Osteocyte (in vitro differentiated cells): ENCODE measurements at places on chromosomes 7 and 10.

DNA sequence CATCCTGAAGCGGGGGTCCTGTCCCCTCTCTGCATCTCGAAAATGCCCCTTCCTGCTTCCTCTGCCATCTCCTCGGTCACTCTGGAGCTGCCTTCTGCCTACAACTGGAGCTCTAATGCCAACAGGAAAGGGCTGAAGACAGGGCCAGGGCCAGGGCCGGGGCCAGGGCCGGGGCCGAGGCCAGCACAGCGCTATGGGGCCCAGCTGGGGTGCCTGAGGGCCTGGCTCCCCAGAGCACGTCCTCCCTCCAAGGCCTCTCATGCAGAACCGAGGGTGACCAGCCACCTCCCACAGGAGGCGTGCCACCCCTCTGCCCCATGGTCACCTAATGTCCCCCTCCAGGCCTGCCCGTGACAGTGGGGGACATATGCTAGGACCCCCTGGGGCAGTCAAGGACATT lies 155.7 kb downstream of the PRKAG2 start:
- no peaks in the 10 kb centered on the region for H3K27me3 ChIP-seq
- no peak overlapping the region for H3K27ac ChIP-seq
- no peak overlapping the region for H3K4me3 ChIP-seq
- no peaks in the 10 kb centered on the region for H3K36me3 ChIP-seq
- DNase-seq: no peak

GRCh38 chr10:70135684-70136083 lies 3.1 kb upstream of the AIFM2 start:
- H3K4me3 ChIP-seq: no peak overlapping the region
- H3K27ac ChIP-seq: no peak overlapping the region
- no peak for DNase-seq
- H3K36me3 ChIP-seq: peaks cover 13% of the 10 kb centered on the region

DNA sequence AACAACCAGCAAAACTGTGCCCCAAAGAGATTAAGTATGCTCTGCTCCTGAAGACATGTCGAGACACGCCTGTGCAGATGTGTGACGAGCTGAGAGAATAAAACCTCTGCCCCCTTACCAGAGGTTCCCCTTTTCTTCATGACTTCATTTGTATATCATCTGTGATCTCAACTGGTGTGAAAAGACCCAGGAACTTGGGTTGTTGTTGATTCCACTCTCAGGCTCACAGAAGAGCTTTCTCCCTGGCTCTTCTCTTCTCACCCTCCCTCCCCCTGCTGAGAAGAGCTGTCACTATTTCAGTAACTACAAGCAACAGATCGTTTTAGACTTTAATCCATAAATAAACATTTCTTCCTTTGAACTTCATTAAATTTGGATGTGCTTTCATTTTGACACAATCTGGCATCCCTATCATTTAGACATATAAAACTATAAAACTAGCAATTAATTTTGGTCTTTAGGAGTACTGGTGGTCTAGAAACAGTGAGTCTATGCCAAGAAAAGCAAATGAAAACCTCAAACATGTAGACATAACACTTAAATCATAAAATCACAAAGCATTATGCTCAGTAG lies 179.3 kb upstream of the FZD8 start:
- H3K27ac ChIP-seq: no peak overlapping the region
- H3K4me3 ChIP-seq: no peak overlapping the region
- peaks cover 17% of the 10 kb centered on the region for H3K27me3 ChIP-seq
- DNase-seq: no peak

DNA sequence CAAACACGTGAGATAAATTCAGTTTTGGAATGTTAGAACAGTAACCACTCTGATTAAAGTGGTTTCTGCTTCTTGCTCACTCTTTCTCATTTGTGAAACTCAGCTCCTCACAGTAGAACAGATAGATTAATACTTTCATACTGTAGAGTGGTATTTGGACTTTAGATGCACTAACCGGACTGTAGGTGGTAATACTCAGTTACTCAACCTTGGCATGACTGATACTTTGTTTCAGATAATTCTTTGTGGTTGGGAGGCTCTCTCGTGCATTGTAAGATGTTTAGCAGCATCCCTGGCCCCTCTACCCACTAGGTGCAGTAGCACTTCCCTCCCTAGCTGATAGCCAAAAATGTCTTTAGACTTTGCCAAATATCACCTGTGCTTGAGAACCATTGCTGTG lies 37.6 kb downstream of the MCU start:
- H3K36me3 ChIP-seq: no peaks in the 10 kb centered on the region
- H3K4me3 ChIP-seq: no peak overlapping the region
- DNase-seq: no peak
- no peaks in the 10 kb centered on the region for H3K27me3 ChIP-seq

DNA sequence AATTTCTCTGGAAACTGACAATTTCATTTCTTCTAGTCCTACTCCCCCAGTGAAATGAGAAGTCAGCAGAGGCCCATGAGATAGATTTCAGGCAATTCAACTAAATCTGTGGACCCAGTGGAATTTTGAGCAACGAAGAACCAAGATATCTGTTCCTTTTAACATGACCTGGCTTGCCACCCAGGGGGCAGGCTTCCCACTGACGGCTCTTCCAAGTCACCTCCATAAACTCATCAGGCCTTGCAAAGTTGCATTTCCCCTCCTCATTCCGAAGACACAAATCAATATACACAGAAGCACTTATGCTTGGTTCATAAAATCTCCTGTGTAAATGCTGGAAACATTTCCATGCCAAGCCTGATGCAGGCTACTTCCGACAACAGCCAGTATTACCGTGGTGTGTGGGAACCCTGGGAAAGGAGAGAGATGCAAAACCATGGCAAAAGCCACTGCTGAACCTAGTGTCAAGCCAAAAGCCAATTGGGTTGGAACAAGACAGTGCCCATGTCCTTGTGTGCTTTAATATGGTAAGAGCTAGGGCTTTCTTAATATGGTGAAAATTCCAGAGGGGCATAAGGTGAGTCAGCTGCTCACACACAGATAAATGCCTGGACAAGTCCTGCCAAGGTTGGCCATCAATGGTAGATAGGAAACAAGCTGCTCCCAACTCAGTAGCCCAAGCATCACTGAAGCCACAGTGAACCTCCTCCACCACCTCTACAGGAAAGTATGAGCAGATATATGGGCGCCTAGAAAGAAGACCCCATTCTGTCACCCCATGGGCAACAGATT lies 1.6 kb downstream of the FRMD4A start:
- H3K4me3 ChIP-seq: peak overlapping the region; percentile 4
- peaks cover 35% of the 10 kb centered on the region for H3K4me1 ChIP-seq
- H3K36me3 ChIP-seq: peaks cover 2% of the 10 kb centered on the region
- no peak for DNase-seq
- H3K27ac ChIP-seq: no peak overlapping the region
- no peaks in the 10 kb centered on the region for H3K27me3 ChIP-seq
